Fibroblast of mammary gland (primary cell): ENCODE measurements at places on chromosomes 4 and X.

- no peak for DNase-seq
Observed at GRCh38 chrX:154064637-154065435, 32.7 kb downstream of the MECP2 start.

- DNase-seq = no peak
Observed at GRCh38 chr4:60581919-60582536, 618.1 kb upstream of the ADGRL3 start.

DNA sequence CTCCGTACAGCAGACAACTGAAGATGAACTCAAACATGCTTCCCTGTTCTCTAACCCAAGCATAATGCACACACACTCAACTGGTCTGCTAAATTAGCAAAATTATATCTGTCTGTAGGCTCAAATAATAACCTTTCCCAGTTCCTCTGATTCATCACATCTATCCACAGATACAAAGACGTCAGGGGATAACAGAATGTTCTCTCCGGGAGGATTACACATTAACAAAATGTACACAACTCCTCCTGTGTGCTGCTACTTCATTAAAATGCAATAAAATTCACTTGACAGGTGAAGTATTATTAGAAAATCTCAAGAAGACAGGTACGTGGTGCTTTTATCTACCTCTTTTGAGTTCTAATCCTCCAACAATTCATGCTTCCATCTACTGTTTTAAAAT, 57.4 kb downstream of the FAT1 start:
- peak; percentile 72 for DNase-seq

- no peak for DNase-seq
Observed at GRCh38 chrX:134642386-134642785, 15.9 kb downstream of the PLAC1 start.

DNA sequence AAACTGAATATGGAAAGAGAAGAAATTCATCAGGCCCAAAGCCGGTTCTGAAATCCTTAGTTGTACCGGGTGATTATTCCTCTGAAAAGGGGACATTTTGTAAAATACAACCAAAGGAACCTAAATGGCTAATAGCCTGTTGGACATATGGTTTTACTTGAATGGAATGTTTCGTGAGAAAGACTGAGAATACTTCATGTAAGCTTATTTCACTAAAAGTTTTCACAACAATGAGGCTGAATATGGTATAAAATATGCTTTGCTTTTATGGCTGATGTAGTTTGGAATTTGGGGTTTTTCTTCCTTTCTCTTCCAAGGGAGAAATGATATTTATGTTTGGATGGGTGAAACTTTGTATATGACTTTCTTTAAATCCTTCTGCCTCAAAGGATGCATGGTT, 2.7 kb downstream of the GRIA3 start:
- DNase-seq = no peak

DNA sequence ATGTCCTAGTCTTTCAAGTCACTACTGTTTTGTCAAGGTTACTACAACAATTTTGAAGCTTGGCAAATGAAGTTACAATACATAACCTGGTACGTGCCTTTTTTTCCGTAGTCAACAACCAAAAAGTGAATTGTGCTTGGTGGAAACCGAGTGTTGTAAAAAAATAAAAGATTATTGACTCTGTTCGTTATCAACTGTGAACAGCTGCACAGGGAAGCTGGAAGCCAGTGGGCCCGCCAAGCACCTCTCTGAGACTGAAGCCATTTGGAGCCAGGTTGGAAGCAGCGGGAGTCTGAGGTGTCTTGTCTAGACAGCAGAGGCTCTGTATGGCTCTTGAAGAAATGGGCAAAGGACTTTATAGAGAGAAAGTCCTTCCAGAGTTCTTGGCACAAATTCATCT, 119.0 kb downstream of the GALNTL6 start:
- DNase-seq = no peak

GRCh38 chr4:38675146-38676121, 11.4 kb downstream of the KLF3 start:
- peak; percentile 88 for DNase-seq

DNA sequence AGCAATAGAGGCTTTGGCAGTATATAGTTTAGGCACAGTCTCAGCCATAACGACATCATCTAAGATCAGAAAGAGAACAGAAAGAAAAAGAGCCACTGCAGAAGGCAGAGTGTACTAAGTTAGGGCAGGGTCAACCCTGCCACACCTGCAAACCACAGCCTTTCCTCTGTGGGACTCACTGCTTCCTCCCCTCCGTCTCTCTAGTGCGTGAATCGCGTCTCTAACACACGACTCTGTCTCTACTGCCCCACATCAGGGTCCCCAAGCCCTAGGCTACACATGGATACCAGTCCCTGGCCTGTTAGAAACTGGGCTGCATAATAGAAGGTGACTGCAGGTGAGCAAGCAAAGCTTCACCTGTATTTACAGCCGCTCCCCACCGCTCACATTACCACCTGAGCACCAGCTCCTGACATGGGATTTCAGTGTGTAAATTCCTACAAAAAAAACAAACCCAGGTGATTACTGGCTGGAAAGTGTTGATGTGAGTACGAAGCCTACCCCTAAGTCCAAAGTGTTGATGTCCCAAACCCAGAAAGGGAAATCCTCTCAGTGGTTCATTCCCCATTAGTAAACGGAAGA, 128.9 kb downstream of the PRKX start:
- DNase-seq = no peak

DNA sequence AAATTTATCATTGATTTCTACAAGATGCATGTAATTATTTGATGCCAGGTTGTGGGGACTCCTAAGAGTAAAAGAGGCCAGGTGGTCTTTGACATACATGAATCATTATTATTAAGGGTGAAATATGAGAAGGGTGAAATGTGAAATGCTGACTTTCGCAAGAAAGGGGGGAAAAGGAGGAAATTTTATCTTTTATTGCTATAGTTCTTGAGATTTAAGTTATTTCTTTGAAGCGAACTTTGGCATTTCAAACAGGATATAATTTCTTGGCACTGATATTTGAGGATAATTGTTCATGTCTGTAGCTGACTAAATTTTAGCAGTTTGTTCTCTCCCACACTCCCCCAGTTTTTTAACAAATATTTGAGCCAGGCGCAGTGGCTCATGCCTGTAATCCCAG, 80.1 kb downstream of the TMEM131L start:
- no peak for DNase-seq

DNA sequence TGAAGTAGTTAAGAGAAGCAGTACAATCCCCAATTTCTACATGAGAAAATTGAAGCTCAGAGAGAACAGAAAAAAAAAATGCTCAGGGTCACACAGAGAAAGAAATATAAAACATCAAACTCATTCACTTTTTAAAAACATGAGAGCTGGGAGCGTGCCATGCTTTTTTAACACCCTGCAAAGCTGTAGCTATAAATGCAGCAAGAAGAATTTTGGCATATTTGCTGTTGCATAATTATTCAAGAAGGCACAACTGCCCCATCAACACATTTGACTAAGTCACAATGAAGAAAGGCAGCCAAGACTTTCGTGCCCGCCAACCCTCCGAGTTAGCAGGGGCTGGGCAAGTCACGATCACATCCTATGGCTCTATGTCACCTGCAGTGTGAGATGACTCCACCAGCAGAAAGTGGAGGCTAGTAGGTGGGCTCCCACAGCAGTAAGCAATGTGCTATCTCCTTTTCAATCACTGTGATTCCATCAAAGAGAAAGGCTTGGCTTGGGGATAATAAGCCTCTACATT, 214.8 kb downstream of the DHX15 start:
- no peak for DNase-seq

DNA sequence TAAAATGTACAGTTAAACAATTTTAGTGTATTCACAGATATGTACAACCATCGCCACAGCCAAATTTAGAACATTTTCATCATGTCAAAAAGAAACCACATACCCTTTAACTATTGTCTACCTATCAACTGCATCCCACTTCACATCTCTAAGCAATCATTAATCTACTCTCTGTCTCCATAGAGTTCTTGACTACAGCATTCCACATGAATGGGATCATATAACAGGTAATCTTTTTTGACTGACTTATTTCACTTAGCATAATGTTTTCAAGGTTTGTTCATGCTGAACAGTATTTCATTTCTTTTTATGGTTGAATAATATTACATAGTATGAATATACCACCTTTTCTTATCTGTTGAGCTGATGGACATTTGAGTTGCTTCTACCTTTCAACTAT, 281.4 kb upstream of the EDA2R start:
- DNase-seq = no peak

DNA sequence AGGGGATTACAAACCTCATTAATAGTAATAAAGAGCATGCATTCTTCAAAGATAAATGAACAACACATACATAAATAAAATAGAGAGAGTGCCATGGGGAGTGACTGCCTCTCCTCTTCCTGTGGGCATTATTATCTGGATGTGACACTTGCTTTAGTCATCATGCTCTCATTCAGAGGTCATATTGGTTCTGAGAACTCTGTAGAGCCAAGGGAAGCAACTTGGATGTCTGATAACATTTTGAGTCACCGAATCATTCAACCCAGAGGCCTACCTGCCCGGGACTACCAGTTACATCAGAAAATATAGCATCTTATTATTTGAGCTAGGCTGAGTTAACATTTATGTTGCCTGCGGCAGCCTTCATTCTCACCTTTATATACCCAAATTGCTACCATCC, 489.5 kb downstream of the STIM2 start:
- peak; percentile 48 for DNase-seq

DNA sequence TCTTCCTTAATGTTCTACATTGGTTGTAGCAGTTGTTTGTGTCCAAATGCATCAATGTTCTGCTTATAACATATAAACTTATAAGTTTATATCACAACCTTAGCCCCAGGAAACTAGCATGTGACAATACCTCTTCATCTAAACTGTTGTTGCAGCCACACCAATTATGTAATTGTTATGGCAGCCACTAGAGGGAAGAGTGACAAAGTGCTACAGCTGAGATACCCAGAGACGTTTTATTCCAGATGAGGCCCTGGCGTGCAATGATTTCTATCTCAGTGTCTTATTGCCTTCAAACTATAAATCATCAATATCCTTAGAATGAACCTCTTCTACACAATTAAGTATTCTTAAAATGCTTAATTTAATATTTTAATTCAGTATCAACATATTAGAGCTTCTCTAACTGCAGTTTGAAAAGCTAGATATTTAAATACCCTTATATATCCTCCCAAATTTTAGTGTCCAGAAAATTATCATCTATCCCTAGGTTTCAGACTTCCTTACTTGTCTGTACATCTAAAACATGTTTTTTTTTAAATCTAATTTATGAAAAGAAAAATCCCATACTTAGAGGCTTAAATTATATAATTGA, 171.6 kb downstream of the PCDH10 start:
- peak; percentile 12 for DNase-seq

GRCh38 chr4:114383721-114384120, 214.9 kb upstream of the UGT8 start:
- DNase-seq = peak; percentile 91

DNA sequence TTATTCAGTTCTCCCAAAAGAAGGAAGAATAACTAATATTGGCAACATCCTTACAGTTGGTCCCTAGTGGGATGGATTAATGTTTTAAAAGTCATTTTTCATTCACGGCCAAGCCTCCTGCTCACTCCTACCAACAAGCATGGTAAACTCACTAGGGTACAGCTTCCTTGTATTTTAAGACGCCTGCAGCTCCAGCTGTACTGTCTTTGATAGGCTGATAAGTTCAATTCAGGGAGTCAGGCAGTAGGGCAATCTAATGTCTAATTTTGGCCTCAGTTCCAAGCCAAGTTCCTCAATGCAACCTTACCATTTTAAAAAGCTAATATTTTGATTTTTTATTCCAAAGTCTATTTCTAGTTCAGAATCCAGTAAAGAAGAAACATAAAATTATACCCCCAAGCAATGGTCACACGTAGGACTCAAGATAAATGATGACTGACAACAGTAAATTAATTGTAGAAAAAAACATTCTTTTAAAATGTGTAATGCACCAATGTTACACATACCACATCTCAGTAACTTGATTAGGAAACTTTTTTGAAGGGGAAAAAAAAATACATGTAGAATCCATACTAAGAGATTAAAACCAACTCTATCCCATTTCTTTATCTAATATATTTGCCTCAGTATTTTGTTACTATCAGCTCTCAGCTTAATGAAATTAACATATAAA, 9.3 kb downstream of the LCORL start:
- DNase-seq = no peak

DNA sequence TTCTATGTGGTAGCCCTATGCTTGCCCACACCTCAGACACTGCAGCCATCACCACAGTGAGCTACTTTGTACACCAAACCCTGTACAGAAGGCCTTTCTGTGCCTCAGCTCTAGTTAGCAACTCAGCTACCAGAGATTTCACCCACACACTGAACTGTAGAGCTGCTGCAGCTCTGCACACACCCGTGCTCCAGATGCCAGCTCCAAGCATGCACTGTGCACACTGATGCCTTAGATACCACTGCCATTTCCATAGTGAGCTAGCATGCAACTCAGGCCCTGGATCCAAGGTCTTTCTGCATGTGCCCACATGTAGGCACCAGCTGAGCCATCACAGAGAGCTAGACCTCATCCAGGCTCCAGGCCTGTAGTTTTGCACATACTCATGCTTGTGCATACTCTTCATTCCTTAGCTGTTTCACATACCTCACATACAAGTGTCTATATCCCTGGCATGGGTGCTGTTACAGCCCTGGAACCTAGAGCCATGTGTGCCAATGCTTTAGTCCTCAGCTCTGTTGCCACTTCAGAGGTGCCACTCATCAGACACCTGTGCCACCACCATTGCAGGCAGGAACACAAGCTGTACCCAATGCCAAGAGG, 423.5 kb upstream of the NDST3 start:
- DNase-seq = no peak

DNA sequence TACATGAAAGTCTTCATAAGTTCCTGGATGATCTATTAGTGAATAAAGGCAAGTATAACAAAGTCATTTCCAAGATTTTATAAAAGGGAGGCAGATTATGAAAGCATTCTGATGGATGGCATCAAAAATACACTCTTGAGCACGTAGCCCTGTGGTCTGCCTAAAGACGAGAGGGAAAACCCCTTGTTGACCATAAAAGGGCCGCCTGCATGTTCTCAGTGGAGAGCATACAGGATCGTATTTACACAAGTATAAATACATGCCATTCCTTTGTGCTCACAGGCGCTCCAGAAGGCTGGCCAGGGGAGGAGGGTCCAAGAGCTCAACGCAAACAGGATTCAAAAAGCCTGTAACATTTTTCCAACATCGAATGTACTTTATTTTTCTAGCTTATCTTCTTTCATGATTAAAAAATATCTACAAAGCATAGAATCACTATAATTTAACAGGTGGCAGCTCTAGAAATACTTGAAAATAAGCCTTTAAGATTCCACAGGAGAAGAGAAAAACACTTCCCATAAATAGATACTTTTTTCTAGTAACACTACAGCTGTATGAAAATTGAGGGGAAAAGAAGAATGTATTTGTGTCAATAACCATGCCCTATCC, 29.6 kb downstream of the PDGFC start:
- peak; percentile 80 for DNase-seq

GRCh38 chr4:87074121-87074488, 139.3 kb downstream of the AFF1 start:
- DNase-seq = no peak

DNA sequence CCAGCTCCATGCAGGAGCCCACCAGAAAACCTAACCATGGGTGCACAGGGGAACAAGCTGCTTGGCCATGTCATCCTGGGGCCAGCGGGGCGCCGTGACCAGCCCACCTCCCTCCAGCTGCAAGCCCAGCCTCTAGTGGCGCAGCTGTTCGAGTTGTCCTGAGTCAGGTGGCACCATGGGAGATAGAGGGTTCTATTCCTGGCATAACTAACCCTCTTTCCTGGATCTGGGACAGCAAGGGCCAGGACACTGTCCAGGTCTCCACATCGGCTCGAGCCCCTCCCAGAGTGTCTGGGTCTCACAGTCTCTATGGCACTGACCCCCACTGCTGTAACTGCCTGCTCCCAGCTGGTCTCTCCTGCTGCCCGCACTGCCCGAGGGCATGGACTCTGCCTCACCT, 16.7 kb downstream of the ABLIM2 start:
- no peak for DNase-seq

- peak; percentile 57 for DNase-seq
Observed at GRCh38 chr4:112266823-112267222, 18.9 kb downstream of the TIFA start.
